Activated naive CD8-positive, alpha-beta T cell treated with anti-CD3 and anti-CD28 coated beads, Interleukin-2, amount 10 ng/mL, durations not matched to agents 7 days and 5 days (primary cell): ENCODE measurements at places on chromosomes 1 and 21. TPM values are rescaled to one million over a fixed set of nuclear protein-coding genes. Genes with fewer than 3 reads are reported as not detected.

- DNase-seq, result peak; percentile 29
Observed at GRCh38 chr21:30408782-30409494, 13.1 kb downstream of the KRTAP13-1 start.

DNA sequence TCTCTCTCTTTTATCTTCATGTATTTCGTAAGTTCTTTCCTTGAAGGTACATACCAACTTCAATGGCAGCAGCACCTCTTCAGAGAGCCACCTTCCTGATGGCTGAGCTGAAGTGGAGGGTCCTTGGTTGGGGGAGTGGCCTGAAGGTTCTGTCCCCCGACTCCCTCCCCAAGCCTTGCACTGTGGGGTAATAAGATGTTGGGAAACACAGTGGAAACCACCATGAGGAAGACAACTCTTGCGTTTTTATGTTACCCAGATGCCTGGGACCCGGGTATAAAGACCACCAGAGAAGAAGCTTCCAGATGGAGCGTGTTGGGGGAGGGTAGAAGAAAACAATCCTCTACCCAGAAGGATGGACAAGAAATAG, 794 bp downstream of the KRTAP12-3 start:
- DNase-seq, result no peak

DNA sequence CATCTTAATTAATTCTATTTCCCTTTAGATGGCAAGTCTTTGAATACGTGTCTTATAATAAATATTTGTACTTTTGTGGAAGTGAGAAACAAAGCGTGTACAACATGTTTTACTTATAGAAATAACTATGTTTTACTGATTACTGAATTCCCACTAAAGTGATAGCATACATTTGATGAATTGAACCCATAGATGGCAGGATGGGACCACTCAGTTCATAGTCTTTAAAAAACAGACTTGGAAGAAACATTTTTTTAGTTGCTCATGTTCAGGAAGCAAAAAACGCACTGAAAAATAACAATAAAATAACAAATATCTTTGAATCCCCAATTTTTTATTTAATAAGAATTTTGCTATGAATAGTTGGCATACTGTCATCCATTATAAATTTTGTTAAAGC, 507.1 kb upstream of the ZRANB2 start:
- DNase-seq, result no peak

- DNase-seq, result no peak
Observed at GRCh38 chr1:70168283-70168682, 37.1 kb downstream of the LRRC40 start.

GRCh38 chr1:230377324-230377723, 48.8 kb downstream of the PGBD5 start:
- no peak for DNase-seq

- no peak for DNase-seq
Observed at GRCh38 chr1:160366731-160367515, at the start of gene NHLH1. Gene NHLH1, plus strand, starts transcription at chr1:160367071. Its CDS starts 3,661 bp downstream, at chr1:160370732.

- DNase-seq, result no peak
Observed at GRCh38 chr1:12552111-12552888, 65.7 kb downstream of the DHRS3 start.

DNA sequence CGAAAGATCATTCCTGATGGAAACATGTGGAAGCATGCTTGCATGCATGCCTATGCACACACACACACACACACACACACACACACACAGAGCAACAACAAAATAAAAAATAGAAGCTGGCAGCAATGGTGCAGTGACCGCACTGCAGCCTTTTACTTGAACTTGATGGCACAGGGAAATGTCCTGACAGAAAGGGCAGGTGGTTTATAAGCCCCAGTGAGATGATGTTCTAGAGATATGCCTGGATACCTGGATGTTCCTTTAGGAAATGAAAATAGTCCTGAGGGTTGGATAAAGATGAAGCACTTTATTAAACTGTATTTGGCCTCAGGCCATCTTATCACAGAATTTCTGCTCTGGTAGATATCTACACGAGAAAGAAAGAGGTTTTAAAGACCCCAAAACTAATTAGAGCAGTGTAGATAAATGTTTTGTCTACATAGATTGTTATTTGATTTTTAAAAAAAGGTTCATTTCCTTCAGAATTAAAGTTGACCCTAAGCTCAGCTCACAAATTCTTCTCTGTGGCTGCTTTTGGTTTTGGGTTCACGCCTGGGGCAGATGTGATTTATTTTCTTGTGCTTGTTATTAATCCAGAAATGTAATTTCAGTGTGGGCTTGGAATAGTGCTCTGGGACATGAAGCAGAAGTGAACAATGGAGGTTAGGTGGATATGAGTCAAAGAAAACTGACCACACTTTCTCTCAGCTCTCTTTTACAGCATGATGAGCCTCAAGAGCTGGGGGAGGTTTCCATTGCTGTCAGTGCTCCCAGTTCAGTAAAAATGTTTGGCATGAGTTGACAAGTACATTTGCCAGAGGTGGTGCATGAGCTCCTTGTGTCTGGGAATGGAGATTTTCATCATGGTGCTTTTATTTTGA, 22.9 kb downstream of the ADAM30 start:
- DNase-seq, result no peak

The CA6 gene
- total RNA-seq, result 41.8 TPM

The TCHH gene
- 0.08 TPM for total RNA-seq

The SGIP1 gene
- not detected for total RNA-seq

The FCER1G gene
- total RNA-seq, result 22.1 TPM

The EDARADD gene
- total RNA-seq, result 3.1 TPM

The S1PR1 gene
- total RNA-seq, result 138 TPM

The EDN2 gene
- not detected for total RNA-seq

The LCE2B gene
- not detected for total RNA-seq

The WNT2B gene
- 0.22 TPM for total RNA-seq

The CFAP141 gene
- not detected for total RNA-seq

The C1orf74 gene
- 2.8 TPM for total RNA-seq
